NCI-H187 treated with DMSO at 0.1 percent for 48 hours (cell line): ENCODE measurements at places on chromosomes 16 and 17.

- no peak for DNase-seq
These were observed 72.9 kb downstream of the MRM1 start for GRCh38 chr17:36674278-36674650.

DNA sequence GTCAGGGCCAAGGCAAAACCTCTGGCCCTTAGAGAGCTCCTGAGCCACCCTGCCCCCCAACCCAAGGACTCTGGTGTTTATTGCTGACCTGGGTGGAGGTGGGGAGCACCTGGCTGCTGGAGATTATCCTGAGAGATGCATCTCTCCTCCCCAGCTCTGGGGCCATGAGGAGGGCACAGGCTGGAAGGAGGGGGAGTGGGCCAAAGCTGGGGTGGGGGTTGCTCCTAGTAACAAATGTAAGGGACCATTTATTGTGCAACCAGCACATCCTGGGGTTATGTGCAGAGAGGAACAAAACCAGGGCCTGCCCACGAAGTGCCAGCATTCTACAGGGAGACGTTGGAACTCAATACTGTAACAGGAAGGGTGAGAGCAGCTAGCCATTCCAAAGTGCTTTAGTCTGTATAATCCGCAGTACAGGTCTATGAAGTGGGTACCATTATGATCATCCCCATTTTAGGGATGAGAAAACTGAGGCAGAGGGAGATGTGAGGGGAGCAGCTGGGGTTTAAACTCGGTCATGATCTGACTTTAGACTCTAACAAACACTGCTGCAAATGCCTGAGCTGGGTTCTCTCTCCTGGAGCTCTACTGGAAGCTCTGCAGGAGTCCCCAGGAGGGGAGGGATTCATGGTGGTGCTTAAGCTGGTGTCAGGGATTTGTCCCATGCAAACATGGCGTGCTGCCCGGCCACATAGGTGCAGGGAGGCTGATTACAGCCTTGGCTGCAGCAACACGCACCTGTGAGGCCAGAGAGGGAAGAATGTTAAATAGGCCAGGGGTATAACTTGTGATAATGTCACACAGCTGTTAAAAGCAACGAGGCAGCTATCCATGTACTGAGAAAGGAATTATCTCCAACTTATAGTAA, 1.4 kb upstream of the RHBDF2 start:
- no peak for DNase-seq

DNA sequence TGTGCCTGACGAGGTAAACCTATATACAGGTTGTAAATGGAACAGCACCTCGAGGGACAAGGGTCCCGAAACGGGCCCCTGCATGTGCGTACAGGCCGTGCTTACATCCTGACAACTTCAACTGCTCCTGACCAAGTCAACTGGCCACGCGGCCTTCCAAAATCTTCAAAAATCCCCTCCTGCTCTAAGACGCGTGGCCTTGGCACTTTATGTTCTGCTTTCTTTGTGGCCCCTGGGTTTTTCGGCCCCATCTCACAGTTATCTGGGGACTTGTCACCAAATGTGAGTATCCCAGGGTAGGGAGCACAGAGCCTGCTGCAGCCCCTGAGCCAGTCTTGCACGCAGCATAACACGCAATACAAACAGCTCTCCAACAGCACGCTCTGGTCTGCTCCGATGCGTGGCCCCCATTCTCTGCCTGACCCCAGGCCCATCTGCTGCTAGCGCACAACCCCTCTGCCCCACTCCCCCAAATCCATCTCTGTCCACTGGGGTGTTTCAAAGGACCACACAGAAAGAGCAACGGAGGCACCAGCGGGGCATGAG, 659 bp downstream of the RPH3AL start:
- no peak for DNase-seq

DNA sequence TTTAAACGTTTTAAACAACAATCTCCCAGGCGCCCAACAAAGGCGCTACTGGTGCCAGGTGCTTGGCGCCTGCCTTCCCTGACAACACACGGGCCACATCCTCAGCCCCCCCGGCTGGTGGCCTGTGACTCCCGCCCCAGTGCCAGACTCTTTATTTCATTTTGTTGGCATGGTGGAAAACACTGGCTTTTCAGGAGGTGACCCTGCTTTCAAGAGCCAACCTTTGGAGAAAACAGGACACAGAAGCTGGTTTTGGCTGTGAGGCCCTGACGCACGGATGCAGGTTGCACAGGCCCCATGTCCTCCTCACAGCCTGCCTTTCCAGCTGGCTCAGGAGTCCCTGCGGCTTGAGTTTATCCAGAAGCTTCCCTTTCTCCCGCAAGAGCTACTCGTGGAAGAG, 100.0 kb downstream of the METRNL start:
- no peak for DNase-seq

GRCh38 chr17:48571024-48571818, 6.9 kb downstream of the HOXB4 start:
- DNase-seq, result no peak

DNA sequence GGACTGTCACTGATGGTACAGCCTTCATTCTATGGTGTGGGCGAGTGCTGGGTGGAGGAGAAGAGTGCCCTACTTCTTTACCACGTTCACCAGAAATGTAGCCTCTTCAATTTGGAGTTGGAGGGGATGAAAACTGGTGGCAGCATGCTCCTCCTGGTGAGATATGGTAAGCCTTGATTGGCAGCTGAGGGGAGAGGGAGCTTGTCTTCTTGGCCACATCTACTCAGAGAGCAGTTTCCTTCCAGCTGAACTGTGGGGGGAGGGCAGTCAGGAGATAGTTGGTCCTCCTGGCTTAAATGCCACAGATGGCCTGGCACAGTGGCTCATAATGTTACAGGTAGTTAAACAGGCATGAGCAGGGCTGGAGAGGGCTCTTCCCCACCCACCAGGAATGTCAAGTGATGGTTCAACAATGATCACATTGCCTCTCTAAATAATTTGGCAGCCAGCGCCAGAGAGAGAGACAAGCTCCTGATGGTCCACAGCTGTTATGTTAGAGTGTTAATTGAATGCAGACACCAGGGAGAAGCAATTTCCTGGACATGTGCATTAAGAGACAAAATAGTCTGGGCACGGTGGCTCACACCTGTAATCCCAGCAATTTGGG, 9.0 kb upstream of the MAPK3 start:
- DNase-seq, result peak; percentile 4

- no peak for DNase-seq
These were observed 1570.0 kb upstream of the GOT2 start for GRCh38 chr16:60304066-60304465.

DNA sequence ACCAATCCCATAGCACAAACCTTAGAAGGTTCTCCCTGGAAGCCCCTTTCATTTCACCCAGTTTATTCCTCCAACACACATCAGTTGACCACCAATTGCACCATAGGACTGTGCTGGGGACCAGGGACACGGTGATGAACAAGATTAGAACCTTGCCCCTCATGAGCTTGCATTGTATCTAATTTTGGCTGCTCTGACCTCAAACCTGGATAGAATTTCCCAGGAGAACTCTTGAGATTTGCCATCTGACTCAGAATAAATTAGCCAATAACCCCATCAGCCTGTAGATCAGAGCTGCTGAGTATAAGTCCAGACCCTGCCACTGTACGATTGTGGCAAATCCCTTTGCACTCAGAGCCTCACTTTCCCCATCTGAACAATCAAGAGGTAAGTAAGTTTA, 52.1 kb downstream of the CDH11 start:
- no peak for DNase-seq

GRCh38 chr16:2058420-2058819, 10.6 kb downstream of the TSC2 start:
- DNase-seq, result no peak

DNA sequence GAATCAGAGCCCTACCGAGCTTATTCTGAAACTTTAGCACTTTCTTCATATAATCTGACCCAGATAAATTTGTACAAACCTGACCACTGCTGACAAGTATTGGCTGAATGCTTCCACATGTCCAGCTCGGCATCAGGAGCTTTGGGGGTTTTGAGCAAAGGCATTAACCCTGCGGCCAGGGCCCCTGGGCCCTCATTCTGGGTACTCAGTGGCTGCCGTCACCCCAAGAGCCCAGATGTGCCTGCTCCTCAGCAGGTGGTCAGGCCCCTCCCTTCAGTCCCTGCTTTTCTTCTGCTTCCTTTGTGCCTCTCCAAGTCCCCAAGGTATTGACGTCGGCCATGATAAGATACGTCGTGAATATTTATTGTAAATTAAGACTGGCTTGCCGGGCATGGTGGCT, 47.3 kb upstream of the CHMP6 start:
- no peak for DNase-seq

DNA sequence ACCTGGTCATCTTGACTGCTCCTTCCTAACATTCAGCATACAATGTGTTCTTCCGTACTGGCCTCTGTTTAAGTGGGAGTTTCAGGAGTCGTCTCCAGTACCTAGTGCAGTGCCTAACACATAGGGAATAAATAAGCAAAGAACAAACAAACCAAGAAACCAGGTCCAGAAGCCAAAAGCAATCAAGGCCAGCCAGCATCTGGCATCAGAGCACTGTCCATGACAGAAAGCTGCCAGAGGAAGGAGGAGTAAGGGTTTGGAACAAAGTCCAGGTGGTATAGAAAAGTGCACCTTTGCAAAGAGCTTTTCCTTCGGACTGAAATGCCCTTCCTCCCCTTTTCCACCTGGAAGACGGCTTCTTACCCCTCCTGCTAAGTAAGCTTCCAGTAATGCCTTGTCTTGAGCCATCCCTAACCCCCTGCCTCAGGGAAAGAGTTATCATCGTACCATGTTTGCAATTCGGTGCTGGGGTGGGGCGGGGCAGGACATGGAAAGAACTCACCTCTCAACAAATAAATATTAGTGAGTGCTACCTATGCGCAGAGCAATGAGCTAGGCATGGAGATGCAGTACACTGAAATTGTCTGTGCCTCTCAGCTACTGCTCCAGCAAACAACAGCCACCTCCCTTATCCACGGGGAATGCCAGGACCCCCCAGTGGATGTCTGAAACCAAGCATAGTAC, 47.6 kb downstream of the C17orf67 start:
- no peak for DNase-seq

- DNase-seq, result no peak
These were observed 847.7 kb upstream of the RBFOX1 start for GRCh38 chr16:6484935-6485334.

DNA sequence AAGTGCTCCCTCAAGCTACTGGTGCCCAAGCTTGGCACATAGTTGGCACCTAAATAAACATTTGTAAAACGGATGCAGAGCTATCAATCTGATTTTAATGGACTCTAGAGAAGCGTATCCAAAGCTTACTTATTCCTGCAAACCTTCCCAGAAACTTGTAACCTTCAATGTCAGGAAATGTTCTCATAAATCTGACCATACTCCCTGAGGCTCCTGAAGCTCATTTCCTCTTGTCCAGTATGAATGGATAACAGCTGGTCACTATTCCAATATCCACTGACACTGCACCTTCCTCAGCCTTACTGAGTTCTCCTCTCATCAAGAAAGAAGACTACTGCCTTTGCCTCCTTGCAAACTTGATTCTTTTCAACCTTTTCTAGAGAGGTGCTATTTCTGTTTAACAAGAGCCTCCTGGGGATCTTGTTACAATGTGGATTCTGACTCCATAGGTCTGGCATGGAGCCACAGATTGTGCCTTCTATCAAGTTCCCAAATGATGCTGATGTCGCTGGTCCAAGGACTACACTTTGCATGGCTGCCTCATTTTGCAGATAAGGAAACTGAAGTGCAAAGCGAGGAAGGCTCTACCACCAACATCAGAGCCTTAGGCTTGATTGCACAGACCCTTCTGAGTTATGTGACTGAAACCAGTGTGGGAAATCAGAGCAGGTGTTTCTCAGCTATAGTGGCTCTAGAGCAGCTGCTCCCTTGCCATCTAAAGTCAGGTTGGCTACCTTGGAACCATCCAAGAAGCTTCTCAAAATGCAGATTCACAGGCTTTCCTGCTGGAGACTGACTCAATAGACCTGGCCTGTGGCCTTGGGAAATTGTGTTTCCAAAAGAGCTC, 377.8 kb downstream of the SOX9 start:
- DNase-seq, result no peak

DNA sequence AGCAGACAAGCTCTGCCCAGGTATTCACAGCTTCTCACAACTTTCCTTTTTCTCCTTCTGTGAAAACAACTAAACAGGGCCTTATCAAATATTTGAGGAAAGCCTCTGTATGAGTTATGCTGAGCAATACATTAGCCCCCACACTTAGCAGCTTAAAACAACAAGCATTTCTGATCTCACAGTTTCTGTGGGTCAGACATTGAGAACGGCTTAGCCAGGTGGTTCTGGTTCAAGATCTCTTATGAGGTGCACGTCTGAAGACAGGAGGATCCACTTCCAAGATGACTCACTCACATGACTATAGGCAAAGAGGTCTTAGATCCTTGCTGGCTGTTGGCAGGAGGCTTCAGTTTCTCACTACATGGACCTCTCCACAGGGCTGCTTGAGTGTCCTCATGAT, 181.4 kb upstream of the WSCD1 start:
- DNase-seq, result no peak

DNA sequence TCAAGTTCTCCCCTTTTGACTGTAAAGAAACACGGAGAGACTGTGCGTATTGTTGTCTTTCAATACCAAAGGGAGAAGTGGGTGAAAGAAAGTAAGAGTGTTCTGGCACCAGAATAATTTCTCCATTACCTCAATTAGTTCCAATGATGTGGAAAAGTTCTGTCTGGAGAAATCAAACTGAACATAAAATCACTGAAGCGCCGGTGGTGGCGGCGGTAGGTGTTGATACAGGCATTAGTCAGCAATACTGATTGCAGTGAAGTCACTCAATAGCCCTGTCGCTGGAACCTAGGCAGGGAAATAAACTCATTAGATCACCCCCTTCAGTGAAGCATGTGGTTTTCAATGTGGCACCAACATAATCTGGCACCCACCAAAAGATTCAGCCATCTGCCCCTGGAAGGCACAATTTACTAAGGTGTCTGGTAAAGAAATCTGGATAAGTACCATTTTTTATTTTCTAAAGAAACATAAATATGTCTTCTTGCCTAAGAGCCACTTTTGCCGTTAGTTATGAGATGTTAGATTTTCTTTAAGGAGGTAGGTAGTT, 274.2 kb upstream of the SOX9 start:
- DNase-seq, result no peak

GRCh38 chr17:7882068-7882467, 6.5 kb upstream of the CHD3 start:
- DNase-seq, result no peak

- DNase-seq, result no peak
These were observed 1.2 kb downstream of the UBALD2 start for GRCh38 chr17:76266244-76266938.

DNA sequence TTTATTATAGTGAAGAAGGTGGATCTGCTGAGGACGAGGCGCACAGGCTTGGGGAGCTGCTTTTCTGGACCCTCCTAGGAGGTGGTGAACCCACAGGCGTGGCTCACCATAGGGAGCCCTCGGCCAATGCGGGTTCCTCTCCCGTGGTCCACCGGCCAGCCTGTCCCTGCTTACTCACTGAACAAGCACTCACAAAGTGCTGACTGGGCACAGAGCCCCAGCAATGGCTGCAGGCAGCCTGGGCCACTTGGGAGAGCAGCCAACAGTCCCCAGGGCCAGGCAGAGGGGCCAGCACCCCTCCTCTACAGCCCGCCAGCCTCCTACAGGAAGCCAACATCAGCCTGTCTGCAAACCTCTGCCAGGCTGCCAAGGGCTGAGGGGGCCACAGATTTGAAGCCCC, 19.1 kb upstream of the NCBP3 start:
- DNase-seq, result no peak

- DNase-seq, result no peak
These were observed 3.1 kb upstream of the MC1R start for GRCh38 chr16:89915303-89916232.
